ENCODE measurements at places on chromosomes 13 and 19.
A peak's percentile ranks its signal among the peaks of the same experiment; 100 is the strongest.

GRCh38 chr13:109840201-109840892 lies 54.0 kb upstream of the IRS2 start:
- no peak for DNase-seq

- DNase-seq: no peak
Observed at GRCh38 chr19:46049597-46049996, 8.8 kb upstream of the IGFL4 start.

DNA sequence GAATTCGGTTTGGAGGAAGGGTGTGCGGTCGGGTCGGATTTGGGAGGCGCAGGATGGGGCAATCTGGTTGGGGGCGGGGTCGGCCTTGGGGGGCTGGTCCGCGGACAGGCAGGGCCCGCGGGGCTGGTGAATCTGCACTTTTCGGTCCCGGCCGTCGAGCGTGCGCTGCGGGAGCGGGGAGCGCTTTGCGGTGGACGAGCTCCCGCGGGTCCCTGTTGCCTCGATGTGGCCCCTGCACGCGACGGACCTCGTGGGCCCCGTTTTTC lies 11.9 kb downstream of the PEAK3 start:
- DNase-seq: peak; percentile 84

DNA sequence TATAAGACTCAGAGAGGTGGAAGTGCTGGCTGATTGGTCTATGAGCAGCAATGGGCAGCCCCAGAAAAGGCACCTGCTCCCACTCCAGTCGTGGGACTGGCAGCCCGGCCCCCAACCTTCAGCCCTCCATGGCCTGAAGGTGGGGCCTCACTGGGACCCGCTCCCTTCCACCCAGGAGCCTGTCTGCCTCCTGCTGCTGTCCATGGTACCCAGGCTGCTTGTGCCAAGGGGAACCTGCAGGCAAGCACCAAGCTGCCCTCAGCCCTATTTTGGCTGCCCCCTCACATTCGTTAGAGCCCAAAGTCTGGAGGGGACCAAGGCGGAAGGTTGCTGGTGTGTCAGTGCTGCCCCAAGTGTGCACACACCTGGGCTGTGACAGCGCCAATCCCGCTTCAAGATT lies 2304.9 kb downstream of the PCDH9 start:
- peak; percentile 43 for DNase-seq

DNA sequence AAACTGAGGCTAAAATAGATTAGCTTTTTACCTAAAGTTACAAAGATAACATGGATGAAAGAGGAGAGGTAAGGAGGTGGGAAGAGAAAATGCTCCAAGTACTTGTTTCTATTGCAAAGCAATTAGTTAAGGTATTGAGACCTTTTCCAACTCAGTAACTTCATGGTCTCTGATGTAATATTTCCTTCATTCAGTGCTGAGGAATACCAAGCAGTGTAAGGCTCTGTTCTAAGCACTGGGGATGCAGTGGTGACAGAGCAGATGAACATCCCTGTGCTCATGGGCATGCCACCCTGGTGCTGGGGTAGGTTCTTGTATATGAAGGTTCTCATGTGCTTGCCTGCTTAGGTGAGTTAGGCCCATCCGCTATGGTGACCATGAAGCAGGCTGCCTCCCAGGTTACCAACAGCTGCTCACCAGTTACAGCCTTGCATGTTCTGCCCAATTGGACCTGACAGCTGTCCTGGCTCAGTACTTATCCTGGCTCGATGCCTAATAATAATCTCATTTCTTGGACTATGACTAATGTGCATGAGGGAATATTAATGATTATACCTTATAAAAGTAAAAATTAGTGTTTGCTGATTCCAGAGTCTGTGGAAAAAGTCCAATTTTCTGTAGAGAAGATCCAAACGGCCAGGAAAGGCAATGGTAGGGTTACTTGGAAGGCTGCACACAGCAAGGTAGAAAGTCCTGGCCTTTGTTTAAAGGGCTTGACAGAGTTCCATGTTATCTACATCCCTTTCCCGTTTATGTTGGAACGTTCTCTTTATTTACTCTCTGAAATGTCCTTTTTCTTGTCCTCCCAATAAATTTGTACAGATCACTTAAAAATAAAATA lies 48.3 kb downstream of the LATS2 start:
- DNase-seq: no peak

DNA sequence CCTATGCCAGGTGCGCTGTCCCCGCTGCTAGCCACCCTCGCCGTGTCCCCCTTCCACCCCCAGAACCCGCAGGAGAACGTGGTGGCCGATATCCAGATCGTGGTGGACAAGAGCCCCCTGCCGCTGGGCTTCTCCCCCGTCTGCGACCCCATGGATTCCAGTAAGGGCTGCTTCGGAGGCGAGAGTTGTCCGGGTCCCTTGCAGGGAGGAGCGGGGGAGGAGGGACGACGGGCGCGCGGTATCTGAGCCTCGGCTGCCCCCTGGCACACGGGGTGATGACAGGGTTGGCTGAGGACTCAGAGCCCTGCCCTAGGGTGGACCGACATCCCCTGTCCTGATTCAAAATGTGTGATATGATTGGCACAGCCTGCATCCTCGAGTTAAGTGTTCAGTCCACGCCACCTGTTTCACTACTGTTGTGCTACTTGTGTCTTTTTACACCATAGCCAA lies 653 bp downstream of the MVB12A start:
- DNase-seq: peak; percentile 72

DNA sequence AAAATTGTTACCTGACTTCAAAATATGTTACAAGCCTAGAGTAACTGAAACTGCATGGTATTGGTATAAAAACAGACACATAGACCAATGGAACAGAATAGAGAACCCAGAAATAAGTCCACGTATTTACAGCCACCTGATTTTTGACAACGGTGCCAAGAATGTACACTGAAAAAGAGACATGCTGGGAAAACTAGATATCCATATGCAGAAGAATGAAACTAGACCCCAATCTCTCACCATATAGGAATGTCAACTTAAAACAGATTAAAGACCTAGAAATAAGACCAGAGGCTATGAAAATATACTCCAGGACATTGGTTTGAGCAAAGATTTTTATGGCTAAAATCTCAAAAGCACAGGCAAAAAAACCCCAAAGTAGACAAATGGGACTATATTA lies 76.5 kb downstream of the LATS2 start:
- no peak for DNase-seq

DNA sequence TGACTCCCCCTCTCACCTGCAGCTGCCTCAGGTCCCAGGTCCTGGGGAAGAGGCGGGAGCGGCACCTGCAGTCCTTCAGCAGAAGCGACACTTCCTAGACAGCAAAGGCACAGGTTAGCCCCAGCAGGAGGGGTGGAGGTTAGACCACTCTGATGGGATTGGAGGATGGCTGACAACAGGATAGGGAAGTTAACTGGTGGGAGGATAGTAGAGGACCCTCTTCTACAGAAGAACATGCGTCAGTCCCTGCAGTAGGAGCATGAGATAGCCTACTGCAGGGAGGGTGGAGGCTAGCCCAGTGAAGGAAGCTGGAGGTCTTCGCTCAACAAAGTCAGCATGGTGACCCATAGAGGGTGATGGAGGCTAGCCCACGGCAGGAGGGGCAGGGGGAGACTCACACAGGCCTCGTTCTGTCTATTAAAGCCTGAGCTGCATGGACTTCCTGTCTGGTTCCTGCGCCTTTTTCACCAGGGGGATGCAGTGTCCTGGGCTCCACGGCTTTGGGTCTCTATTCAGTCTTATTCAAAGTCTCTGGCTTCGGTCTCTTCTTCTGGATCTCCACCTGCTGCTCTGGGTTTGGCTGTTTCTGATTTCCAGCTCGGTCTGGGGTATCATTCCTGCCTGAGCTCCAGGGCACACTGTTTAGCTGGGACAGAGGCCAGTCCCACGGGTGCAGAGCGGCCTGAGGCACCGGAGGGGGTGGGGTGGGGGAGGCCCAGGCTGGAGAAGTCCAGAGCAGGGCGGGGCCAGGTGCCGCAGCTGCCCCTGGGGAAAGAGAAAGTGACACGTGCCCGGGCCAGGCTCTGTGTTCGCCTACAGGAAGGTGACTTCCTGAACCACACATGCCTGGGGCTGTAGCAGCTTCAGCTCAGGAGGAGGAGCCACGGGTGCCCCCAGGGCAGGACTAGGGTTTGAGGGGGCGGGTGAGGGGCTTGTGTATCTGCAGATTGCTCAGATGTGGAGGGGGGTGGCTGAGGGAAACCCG lies 7.3 kb downstream of the IFNL3 start:
- no peak for DNase-seq

DNA sequence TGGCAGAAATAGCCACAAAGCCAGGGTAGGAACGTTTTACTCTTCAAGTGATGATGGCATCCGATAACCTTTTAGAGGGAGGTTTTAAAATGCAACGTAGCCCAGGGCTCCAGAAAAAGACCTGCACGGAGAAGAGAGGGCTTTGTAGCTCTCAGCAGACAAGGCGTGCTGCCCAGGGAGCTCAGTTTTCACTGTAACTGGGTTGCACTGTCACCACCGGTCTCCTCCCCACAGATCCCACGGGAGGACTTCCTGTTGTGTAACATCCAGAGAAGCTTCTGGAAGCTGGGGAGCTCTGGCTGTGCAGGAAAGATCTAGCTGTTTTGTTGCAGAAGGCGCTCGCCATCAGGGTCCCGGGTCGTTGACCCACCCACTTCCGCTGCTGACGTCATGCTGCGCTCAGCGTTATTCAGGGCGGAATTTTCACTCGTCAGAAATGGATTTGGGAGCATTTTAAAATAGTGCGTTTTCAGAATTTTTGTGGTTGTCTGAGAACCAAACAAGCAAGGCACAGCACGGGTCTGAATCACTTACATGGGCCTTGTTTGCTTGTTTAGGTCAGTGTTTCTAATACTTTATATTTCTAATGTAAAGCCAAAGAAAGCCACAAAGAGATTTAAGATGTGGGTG lies 50.8 kb downstream of the ATP11A start:
- DNase-seq: peak; percentile 89

DNA sequence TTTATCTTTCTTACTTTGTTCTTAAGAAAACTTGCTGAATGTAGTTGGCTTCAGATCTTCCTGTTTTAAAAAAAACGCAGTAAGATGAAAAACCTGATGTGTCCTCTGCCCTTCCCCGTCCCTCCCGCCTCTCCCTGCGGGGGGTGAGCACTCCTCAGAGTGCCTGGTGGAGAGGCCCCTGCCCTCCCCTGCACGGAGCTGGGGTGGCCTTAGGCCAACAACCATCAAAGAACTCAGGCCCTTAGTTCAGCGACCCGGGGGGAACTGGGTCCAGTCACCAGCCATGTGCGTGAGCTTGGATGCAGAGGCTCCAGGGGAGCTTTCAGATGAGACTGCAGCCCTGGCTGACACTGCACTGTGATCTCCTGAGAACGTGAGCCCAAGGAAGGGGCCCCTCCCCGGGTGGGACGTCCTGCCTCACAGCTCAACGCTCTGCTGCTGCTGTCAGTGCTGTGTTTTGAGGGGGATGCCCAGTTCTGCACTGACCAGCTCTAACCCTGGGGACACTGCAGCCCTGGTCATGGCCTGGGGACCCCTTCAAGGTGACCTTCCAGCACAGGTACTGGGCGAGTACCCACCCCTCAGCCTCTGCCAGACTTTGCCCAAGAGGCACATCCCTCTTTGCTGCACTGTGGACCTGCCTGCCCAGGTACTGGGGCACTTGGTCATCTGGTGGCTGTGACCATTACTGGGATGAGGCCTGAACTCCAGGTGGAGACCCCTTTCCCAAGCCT lies 42.7 kb downstream of the ANKRD10 start:
- no peak for DNase-seq

- no peak for DNase-seq
Observed at GRCh38 chr19:10207026-10207425, 12.3 kb upstream of the DNMT1 start.

- DNase-seq: no peak
Observed at GRCh38 chr19:31104451-31104850, 244.8 kb downstream of the TSHZ3 start.

DNA sequence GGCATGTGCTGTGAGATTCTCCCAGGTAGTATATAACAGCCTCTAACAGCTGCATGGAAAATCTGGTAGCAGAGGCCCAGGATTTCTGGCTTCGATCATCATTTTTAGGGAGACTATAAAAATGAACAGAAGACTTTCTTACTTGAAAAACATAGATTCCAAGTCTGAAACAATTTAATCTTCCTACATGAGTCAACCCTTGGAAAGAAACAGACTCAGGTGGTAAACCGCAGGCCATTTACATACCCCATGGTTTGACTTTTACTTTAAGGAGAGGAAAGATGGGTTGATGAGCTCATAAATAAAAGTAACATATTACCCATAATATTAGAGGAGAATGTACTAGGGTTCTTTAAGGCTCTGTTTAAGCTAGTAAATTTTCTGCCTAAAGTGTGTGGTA lies 121.6 kb downstream of the CYSLTR2 start:
- DNase-seq: no peak

GRCh38 chr13:30730526-30730925 lies 4.8 kb upstream of the ALOX5AP start:
- no peak for DNase-seq

DNA sequence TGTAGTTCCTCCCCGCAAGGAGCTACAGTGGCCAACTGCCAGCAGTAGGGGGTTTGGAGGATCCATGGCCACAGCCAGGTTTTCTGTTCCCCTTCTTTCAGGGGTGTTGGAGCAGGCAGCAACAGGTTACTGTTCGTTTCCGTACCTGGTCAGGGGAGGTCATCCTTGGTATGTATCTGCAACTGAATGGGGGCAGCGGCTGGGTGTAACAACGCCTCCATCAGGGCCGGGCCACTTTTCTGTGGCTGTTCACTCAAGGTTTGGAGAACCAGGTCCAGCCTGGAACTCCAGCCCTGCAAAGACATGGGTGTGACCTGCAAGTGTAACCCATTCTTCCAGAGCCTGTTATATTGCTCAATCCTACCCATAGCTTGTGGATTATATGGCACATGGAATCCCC lies 732.3 kb upstream of the MIR17HG start:
- no peak for DNase-seq

DNA sequence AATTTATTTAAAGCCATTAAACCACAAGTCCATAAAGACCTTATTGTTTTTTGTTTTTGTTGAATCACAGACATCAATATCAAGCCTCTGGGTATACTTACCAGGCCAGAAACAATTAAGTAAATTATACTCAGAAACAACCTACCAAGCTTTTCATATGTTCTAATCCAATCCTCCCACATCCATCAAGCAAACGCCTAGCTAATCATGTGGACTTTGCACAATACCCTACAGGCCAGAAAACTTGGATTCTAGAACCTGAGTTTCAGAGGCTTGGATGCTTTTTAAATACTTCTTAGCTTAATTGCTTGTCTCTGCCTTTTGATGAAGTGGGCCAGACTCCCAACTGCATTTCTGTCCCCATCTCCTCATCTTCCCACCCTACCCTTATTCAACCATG lies 39.9 kb downstream of the TGDS start:
- DNase-seq: no peak

GRCh38 chr13:80441968-80442367 lies 101.0 kb upstream of the SPRY2 start:
- no peak for DNase-seq

- no peak for DNase-seq
Observed at GRCh38 chr13:71852736-71853135, 14.3 kb downstream of the DACH1 start.

- peak; percentile 66 for DNase-seq
Observed at GRCh38 chr19:28468701-28469459, 744.1 kb downstream of the UQCRFS1 start.

Measured in sciatic nerve (tissue), 2 donors.